ENCODE measurements at places on chromosomes 4 and X. TPM values are rescaled to one million over a fixed set of nuclear protein-coding genes. Genes with fewer than 3 reads are reported as not detected.

GRCh38 chr4:113979148-113979904 is at the start of gene ARSJ:
ARSJ (minus strand) TSS chr4:113979647; CDS start chr4:113978834, 813 bp downstream.
- H3K36me3 ChIP-seq: no peaks in the 10 kb centered on the region
- peak within 1 kb of the TSS; percentile 62 for H3K4me3 ChIP-seq
- peaks cover 21% of the 10 kb centered on the region for H3K4me1 ChIP-seq

Gene SRPX2
- total RNA-seq: 8.3 TPM

Gene FAM47E
- 0.30 TPM for total RNA-seq

- no peaks in the 10 kb centered on the region for H3K36me3 ChIP-seq
- peak overlapping the region; percentile 85 for H3K27ac ChIP-seq
- DNase-seq: peak; percentile 77
- peak overlapping the region; percentile 8 for H3K4me3 ChIP-seq
- no peaks in the 10 kb centered on the region for H3K27me3 ChIP-seq
Observed at GRCh38 chr4:38154681-38155588, 194.7 kb downstream of the PTTG2 start.

DNA sequence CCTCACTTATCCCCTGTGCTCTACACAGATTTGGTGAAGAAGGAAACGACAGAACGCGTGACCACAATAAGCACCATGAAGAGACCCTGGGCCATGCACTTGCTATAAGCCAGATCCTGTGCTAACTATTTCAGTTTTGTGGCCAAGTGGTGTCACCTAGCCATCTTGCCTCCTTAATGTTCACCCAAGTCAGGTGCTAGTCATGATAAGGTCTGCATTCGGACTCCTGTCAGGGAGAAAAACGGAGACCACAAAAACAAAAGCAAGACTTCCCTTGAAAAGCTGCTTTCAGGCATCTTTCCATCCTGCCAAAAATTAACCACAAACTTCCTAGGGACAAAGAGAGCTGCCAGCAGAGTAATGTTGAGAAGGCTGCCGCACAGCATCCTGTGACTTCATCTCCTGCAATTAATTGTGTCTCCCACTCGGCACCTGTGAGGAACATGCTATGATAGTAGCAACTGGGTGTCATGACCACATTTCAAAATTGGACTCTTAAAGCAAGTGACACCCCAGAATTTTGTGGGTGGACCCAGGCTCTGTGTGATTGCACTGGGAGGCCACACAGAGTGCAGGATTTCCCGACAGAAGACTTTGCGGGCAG is 8.8 kb upstream of the IDS start:
- peaks cover 14% of the 10 kb centered on the region for H3K4me1 ChIP-seq
- H3K4me3 ChIP-seq: no peak overlapping the region
- DNase-seq: no peak

DNA sequence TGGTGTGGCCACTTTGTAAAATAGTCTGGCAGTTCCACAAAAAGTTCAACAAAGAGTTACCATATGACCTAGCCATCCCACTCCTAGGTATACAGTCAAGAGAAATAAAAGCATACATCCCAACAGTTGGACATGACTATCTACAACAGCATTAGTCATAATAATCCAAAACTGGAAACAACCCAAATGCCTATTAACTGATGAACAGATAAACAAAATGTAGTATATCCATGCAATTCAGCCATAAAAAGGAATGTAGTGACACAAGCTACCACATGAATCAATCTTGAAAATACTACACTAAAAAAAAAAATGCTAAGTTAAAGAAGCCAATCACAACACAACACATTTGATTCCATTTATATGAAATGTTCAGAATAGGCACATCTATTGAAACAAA is 16.1 kb downstream of the MED14 start:
- H3K4me3 ChIP-seq: no peak overlapping the region
- no peak overlapping the region for H3K27ac ChIP-seq
- no peaks in the 10 kb centered on the region for H3K27me3 ChIP-seq

Gene SMR3B
- total RNA-seq: not detected
